Jurkat, Clone E6-1 (cell line): ENCODE measurements at places on chromosomes 4 and X.

DNA sequence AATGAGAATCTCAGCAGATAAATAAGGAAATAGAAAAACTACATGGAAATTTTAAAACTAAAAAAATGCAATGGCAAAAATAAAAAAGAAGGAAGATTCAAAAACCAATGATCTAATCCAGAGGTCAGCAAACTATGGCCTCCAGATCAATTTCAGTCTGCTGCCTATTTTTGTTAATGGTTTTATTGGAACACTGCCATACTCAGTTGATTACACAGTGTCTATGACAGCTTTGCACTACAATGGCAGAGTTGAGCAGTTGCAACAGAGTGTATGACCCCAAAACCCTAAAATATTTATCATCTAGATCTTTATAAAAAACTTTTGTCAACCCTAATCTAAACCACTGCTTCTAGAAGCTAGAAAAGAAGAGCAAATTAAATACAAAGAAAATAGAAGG, 170.3 kb downstream of the RAB28 start:
- DNase-seq, result no peak

GRCh38 chrX:1393871-1394615, 2.1 kb upstream of the SLC25A6 start:
- no peak for DNase-seq

DNA sequence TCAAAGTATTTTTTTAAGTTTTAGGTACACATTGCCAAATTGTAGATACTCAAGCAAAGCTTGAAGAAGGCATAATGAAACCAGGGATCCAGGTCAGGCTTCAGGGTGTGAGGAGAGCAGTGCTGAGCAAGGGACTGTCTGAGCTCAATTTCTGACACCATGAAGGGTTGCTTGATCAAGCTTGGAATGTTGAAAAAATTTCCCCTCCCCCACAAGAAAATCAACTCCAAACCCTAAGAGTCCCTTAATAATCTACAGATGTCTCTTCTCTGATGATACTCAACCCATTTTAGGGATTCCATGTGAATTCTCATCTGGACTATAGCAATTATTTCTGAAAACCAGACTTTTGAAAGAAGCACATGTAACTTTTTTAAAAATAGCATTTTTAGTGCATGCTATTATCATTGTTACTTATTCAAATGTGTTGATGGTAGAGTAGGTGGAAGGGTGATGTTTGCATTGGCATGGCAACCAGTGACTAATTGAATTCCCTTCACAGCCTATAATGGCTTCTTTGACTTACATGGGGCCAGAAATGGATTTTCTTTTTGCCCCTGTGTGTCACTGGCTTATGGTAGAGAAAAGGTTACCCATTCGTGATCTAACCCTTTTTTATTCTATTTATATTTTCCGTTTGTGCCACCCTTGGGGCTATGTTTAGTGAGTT, 252.0 kb downstream of the FBXW7 start:
- no peak for DNase-seq

DNA sequence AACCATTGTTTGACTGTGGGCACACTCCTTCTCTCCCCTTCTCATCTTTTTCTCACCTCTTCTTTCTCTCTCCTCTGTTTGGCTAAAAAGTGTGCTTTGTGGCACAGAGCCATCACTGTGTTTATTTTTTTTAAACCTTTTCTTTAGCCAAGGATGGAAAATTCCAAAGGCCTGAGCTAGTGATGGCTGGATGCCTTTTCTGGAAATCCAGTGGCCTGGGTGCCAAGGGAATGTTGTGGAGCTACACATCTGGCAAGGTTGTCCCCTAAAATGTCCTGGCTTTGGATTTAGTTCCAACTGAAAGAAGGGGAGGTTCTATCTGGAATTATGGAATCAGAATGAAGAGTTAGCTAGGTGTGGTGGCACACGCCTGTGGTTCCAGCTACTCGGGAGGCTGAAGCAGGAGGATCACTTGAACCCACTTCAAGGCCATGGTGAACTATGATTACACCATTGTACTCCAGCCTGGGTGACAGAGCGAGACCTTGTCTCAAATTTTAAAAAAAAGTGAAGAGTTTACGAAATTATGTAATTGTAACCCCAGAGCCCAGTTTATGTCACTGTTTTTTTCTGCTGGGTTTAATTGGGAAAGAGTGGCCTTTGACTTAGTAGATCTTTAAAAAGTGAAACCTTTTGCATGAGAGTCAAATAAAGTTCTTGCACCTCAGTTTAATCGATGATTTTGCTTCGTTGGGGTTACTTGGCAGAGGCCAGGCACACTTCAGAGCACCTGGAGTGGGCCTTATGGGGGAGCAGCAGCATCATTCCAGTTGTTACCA, 17.7 kb downstream of the DOCK11 start:
- DNase-seq, result no peak

- no peak for DNase-seq
Observed at GRCh38 chr4:122783301-122784215, 43.1 kb upstream of the FGF2 start.

- DNase-seq, result no peak
Observed at GRCh38 chr4:77310931-77311330, 153.9 kb downstream of the CCNG2 start.
